ENCODE measurements at places on chromosomes 2 and 18.
A peak's percentile ranks its signal among the peaks of the same experiment; 100 is the strongest.

DNA sequence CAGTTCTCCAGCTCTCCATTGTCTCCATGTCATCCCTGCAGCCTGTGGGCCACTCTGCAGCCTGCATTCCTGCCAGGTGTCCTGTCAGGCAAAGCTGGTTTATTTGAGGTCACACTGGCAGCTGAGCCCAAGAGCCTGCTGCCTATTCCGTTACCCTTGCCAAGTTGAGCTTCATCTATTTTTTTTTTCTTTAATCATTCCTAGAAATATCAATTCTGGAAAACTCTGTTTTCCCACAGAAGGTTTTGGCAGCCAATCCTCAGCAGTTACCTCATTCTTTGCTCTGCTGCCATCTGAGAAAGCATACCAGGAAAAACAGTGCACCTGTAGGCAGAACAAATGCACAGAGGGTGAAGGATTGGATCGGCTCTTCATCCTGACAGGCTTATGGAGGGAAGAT, 411.0 kb upstream of the ACVR2A start:
- DNase-seq = no peak

GRCh38 chr2:180938451-180938850, 42.0 kb upstream of the UBE2E3 start:
- no peak for DNase-seq

GRCh38 chr2:135818937-135819610, 17.9 kb downstream of the LCT start:
- DNase-seq = no peak

- DNase-seq = no peak
Measured at GRCh38 chr2:8170552-8171327, 511.1 kb upstream of the ID2 start.

DNA sequence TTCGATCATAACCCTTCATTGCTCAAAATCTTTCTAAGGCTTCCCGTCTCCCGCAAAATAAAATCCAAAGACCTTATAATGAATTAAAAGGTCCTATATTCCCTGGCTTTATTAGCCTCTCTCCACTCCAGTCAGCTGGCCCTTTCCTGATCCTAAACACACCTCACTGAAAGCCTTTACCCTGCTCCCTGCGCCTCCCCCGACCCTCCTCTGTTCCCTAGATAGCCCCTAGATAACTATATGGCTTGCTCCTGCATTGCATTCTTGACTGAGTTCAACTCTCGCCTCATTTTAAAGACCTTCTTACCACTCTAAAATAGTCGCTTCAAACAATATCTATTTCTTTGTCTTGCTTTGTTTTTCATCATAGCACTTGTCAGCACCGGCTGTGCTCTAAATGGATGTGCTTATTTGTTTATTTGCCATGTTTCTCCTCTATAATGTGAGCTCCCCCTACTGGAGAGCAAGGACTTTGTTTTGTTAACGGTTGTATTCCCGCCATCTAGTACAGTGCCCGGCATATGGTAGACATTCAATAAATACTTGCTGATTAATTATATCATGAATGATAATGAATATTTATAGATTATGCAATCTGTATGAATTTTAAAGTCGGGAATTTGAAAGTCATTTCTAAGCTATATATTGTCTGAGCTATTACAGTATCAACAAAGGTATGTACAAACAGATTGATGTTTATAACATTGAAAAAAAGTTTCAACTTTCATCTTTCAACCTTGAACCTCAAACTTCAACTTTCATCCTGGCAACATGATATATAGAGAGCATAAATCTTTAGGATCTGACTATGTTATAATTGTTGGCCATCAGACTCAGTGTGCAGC, 32.4 kb upstream of the VIT start:
- no peak for DNase-seq

GRCh38 chr2:231370749-231371429, 24.6 kb upstream of the B3GNT7 start:
- DNase-seq = no peak

GRCh38 chr18:42444349-42444748, 489.3 kb downstream of the PIK3C3 start:
- no peak for DNase-seq

DNA sequence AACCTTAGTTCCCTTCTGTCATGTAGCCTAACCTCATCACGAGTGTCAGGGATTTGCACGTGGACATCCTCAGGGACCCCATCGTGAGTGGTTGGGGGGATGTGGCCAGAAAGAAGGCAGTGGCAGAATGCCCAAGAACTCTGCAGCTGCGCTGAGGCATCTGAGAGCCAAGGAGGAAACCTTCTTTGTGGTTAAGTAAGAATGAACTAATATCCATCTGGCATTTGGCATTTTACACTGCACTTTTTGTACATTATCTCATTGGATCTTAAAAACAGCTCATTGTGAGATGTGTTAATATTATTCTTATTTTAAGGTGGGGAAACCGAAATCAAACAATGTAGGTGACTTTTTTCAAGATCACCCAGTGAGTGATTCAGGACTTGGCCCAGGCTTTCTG, 32.6 kb upstream of the APCDD1 start:
- DNase-seq = no peak

DNA sequence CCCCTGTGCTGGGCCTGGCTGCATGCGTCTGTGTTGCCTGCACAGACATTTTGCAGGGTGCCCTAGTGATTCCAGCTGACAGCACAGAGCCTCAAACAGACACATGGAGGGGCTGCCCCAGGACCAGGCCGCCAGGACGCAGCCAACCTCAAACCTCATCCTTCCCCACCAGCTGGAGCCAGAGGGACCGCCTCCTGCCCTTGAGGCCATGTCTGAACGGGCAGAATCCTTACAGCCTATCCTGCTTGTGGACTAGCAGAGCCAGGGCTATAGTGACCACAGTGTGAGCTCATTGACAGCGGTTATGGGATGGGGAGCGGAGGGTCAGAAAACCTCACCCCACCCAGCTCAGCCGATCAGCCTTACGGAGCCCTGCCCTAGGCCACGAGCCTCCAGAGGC, 22.4 kb downstream of the ODC1 start:
- DNase-seq = no peak

DNA sequence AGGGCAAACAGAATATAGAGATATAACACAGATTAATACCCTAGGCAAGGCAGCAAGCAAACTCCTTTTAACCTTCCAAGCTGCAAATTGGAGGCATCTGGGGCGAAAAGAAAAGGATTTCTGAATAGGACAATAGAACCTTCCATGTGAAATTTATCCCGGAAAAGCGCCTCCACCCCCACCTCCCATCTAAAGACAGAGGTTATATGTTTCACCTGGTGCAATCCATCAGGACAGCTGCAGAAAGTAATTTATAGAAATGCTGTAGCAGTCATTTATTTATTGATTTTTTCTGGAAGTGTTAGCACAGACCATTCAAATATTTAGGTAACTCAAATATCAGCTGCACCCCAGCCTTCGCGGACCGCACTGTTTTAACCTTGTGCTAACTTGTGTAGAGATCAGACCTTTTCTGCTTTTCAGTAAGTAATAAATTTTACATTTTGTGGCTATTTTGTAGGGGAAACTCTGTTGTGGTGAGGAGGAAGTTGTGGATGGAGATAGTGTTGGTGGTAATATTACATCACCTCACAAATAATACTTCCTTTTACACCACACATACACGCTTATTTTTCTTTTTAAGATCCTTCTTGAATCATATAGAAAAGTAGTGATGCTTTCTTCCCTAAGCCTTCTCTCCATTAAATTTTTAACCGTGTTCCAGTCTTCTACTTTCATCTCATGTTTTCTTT, 919.3 kb upstream of the CDH2 start:
- no peak for DNase-seq

DNA sequence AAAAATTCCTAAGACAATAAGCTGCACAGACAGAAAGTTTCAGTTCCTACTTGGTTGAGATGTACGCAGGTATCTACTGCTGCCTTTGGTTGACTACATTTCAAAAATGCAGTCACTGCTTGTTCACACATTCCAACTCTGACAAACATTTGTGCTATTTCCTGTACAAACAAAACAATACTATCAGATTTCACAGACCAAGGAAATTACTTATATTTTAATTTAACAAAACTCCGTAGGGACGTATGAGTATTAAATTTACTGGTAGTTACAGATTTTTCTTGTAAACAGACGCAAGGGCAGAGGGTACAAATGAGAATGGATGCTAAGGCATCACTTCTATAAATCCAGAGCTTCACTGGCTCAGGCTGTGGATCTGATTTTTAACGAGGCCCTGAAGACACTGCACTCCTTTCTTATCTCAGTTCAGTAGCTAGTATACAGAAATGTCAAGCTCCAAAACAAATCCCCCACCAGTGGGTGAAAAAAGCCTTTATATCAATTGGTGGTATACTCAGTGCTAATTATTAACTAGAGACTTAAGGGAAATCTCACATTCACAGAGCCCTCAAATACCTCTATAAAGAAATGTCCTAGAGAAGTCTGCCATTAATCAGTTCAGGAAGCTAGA, 31.7 kb upstream of the TTC32 start:
- no peak for DNase-seq

GRCh38 chr2:233081232-233081730, 21.1 kb downstream of the INPP5D start:
- DNase-seq = peak; percentile 42

GRCh38 chr2:102081606-102082005, 60.9 kb upstream of the IL1R1 start:
- DNase-seq = no peak

DNA sequence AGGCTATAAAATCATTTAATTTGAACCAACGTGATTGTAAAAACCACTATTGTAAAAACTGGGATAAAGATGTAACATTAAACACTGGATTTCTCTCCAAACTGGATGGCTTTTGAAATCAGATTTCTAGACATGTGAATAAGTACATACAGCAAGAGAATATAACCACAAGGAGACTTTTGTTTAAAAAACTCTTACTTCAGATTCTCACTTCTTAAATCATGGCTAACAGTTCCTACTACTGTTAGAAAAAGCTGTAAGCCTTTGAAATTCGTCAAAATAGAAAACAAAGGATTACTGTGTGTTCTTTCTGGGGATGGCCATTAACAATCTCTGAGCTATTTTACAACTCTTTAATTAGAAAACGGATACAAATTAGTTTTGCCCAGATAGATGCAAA, 39.4 kb upstream of the SH3BP4 start:
- no peak for DNase-seq
